Stimulated activated CD8-positive, alpha-beta memory T cell treated with anti-CD3 and anti-CD28 coated beads, Interleukin-7, amount 100 ng/mL, for 4 hours (primary cell): ENCODE measurements at places on chromosomes 3 and 15.
A peak's percentile ranks its signal among the peaks of the same experiment; 100 is the strongest.

DNA sequence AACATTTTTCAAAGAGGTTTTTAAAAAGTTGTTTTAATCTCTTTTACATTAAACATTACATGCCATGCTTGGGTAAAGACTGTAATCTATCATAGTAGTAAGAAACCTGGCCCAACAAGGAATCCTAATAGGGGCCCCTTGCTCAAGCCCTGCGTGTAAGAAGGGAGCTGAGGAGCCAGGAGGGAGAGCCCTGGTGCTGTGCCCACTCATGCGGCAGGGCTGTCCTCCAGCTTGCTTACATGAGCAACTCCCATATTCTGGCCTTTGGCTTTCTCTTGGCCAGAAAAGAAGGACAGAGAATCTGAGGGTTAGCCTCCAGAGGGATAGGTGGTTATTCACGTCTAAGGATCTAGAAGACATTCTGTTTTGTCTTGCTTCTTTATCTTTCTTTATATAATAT is 49.8 kb downstream of the KBTBD12 start:
- DNase-seq = no peak

DNA sequence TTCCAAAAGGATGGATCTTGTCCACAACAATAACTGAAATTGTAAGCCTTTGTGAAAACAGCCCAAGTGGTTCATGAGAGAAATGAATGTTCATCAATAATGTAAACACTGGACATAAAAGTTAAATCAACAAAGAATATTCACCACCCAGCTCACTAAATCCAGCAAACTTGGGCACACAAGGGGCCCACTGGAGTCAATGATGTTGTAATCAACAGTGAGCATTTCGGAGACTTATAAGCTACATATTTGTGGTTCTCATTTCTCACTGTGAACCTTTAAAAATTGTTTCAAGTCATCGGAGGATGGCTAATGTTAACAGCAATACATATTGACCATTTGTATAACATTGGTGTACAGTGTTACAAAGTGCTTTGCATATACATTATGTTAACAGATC is 63.1 kb downstream of the VGLL4 start:
- no peak for DNase-seq

DNA sequence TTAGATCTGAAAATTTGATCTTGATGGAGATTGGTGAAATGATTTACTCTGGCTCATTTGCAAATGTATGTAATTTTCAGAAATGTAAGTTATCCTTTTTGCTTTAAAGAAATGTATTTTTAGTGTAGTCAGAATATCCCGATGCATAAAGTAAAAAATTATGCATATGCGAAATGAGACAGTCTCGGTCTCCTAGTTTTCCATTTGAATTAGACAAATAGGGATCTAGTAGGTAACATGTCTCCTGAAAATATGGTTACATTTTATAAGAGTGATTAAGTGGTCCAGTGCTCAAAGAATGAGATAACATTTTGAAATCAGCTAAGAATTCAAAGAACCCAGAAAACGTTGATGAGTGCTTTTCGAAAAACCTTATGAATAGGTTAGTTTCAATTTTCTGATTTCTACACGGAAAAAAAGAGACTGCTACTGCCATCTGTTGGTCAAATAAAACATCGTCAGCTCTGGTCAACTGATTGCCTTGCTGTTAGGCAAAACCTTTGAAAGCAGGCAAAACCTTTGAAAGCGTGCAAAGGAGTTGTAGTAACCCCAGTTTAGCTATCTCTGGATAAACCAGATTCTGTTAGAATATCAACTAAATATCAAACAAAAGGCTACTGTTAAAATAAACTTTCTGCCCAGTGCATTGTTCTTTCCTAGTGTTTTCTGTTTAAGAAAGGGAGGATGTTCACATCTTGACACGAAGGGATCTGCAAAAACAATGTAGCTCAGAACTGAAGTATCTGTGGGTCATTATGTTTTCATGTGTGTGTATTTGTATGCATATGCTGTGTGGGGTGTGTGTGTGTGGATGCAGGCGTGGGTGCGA is 59.3 kb upstream of the CHMP2B start:
- no peak for DNase-seq

GRCh38 chr3:186783058-186783730 is at the start of gene EIF4A2:
Gene EIF4A2, plus strand, starts transcription at chr3:186783577. Its CDS starts 34 bp downstream, at chr3:186783611.
- DNase-seq = peak; percentile 86

DNA sequence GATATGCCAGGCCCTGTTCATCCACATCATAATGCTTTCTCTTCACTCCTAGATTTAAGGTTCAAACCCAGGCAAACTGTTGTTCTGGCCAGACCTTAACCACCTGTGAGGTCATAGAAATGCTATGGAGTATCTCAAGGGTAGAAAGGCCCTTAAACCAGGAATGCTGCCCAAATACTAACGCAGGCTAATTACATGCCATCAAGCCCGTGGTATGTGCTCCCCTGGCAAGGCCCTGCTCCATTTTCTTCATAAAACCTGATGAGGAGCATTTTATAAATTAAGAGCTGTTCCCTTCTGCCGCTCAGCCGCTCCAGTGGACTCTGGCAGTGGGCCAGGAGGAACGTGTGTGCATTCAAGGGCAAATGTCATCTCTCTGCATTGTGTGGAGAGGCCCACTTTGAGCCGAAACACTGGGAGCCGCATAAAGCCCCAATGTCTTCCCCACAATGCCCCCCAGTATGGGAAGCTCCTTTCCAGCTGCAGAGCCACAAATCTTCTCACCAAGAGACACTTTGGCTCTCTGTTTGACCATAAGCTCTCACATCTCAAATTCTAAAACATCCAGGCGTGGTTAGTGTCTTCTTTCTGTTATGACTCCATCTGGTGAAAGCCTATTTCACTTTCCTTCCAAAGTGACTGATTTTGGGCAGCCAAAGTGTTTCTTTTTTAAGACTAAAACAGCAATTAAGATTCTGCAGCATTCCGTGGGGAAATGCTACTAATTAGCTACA is 210.8 kb upstream of the NR2E3 start:
- DNase-seq = no peak

DNA sequence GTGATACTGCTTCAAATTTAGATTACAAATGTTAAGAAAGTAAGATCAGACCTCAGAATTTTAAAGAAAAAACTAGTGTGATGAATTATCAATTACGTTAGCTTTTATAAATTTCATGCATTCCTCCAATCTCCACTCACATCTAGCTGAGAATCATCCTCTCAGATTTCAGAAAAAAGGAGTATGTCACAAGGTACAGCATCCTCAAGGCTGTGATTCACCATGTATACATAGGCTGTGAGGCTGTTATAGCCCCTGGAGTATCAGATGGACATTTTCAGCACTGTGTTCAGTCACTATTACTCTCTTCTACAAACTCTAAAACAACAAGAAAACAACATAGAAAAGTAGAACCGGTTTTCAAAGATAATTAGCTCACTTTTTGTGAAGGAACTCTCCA is 214.4 kb downstream of the PCCB start:
- DNase-seq = no peak
